Activated T-helper 2 cell treated with anti-CD3 and anti-CD28 coated beads, Interferon-gamma antibody, Interleukin-2, Interleukin-4, amounts not matched to agents 10 μg/mL and 5 μg/mL and 100 μg/mL, durations not matched to agents 14 hours and 24 hours and 36 hours (primary cell): ENCODE measurements at places on chromosomes 16 and 17.

DNA sequence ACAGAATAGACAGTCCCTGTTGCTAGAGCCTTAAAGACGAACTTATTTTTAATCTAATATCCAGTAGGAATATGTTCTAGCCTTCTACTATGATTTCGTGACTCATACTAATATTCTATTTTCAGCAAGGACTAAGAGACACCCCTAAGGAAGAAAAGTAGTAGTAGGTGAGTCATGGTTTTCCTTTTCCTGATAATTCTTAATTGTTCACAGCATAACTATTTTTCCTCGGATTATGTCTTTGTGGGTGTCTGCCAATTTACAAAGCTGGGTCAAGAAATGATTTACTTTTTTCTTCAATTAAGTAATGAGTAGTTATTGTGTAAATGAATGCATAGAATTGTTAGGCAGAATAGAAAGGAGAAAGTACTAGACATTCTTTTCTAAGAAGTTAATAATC, 292.2 kb downstream of the TOX3 start:
- H3K27me3 ChIP-seq = no peaks in the 10 kb centered on the region
- no peak for DNase-seq
- no peak overlapping the region for H3K27ac ChIP-seq

DNA sequence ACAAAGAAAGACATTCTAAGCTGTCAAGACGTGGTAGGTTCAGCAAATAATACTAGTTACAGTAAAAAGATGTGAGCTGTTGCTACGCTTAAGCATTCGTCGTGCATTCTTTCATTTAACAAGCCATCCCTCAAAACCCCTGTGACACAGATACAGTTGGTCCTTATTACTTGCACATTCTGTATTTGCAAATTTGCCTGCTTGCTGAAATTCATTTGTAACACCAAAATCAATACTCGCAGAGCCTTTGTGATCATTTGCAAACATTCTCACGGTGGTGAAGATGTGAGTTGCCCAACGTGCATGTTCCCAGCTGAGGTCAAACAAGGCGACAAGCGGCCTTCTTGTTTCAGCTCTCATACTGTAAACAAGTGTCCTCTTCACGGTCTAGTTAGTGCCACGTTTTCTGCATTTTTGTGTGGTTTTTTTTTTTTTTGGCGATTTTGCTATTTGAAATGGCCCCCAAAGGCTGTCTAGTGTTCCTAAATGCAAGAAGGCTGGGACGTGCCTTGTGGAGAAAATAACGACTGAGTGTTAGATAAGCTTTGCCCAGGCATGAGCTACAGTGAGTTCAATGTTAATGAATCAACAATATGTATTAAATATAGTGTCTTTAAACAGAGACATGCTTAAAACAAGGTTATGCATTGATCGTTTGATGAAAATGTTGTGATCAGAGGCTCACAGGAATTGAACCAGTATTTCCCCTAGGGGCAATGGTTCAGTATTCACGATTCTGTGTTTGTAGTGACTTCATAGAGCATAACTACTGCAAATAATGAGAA, 84.1 kb downstream of the RAB11FIP4 start:
- peaks cover 13% of the 10 kb centered on the region for H3K27me3 ChIP-seq
- H3K27ac ChIP-seq = no peak overlapping the region
- no peak for DNase-seq
- no peaks in the 10 kb centered on the region for H3K36me3 ChIP-seq
- H3K4me1 ChIP-seq = peaks cover 1% of the 10 kb centered on the region

- no peaks in the 10 kb centered on the region for H3K27me3 ChIP-seq
- DNase-seq = no peak
- no peak overlapping the region for H3K4me3 ChIP-seq
- H3K27ac ChIP-seq = no peak overlapping the region
- H3K36me3 ChIP-seq = no peaks in the 10 kb centered on the region
- H3K4me1 ChIP-seq = no peaks in the 10 kb centered on the region
Observed at GRCh38 chr16:52312716-52313115, 234.2 kb downstream of the TOX3 start.

DNA sequence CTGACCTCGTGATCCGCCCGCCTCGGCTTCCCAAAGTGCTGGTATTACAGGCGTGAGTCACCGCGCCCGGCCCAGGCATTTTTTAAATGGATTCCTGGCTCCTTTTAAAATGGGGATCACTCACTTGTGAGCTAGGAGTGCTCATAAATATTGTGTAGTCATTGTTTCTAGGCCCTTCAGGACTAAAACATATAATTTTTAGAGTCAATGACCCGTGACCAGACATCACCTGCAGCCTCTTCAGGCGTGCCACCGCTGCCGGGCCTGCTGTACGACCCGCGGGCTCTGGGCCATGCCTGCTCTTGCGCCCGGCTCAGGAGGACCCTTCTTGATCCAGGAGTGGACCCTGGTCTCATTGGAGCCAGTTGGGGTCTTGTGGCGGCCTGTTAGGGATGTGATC, 30.8 kb downstream of the EFCAB5 start:
- no peaks in the 10 kb centered on the region for H3K36me3 ChIP-seq
- no peak overlapping the region for H3K4me3 ChIP-seq
- no peak for DNase-seq
- no peaks in the 10 kb centered on the region for H3K4me1 ChIP-seq
- H3K27ac ChIP-seq = no peak overlapping the region

DNA sequence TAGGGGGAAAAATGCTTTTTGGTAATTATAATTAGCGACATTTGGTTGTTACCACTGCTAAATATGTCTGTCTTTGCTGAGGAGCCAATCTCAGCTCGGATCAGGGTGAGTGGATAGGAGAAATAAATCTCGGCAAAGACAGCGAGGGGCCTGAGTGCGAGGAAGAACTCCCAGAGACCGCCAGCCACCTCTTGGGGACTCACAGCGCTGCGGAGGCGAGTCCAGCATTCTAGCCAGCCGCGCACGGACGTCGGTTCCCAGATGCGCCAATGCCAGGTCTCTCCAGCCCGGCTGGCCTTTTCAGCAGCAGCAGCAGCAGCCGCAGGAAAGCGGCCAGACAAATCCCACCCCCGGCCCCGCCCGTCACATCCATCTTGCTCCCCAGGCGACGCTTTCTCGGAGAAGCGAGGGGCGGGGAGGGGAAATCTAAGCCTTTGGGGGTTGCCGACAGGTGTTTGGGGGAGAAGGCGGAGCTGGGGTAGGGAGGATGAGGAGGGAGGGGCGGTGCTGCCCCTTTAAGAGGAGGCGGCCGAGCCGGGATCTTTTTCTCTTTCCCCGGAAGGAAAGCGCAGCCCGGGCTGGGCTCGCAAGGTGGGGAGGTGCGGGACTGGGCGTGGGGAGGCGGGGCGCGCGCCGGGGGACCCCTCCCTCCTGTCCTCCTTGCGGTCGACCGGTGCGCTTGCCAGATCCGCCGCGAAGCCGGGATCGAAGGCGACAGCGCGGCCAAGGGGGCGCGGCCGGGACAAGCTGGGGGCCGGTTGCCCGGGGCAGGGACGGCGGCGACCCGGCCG, at the start of gene ITGA3:
ITGA3 (plus strand) TSS at position 685 of the 791 bp plus-strand sequence. CDS start 330 bp downstream, outside the sequence.
- no peaks in the 10 kb centered on the region for H3K36me3 ChIP-seq
- peak within 1 kb of the TSS; percentile 30 for H3K27ac ChIP-seq
- H3K4me1 ChIP-seq = peaks cover 33% of the 10 kb centered on the region
- peaks cover 12% of the 10 kb centered on the region for H3K27me3 ChIP-seq
- peak; percentile 56 for DNase-seq

GRCh38 chr16:52366983-52367382, 180.0 kb downstream of the TOX3 start:
- no peak overlapping the region for H3K4me3 ChIP-seq
- H3K27ac ChIP-seq = no peak overlapping the region
- no peaks in the 10 kb centered on the region for H3K4me1 ChIP-seq
- H3K36me3 ChIP-seq = no peaks in the 10 kb centered on the region
- DNase-seq = no peak
- H3K27me3 ChIP-seq = no peaks in the 10 kb centered on the region

GRCh38 chr17:17564896-17565295, 26.6 kb downstream of the PEMT start:
- no peak for DNase-seq
- no peaks in the 10 kb centered on the region for H3K27me3 ChIP-seq
- H3K4me3 ChIP-seq = no peak overlapping the region
- H3K4me1 ChIP-seq = no peaks in the 10 kb centered on the region

DNA sequence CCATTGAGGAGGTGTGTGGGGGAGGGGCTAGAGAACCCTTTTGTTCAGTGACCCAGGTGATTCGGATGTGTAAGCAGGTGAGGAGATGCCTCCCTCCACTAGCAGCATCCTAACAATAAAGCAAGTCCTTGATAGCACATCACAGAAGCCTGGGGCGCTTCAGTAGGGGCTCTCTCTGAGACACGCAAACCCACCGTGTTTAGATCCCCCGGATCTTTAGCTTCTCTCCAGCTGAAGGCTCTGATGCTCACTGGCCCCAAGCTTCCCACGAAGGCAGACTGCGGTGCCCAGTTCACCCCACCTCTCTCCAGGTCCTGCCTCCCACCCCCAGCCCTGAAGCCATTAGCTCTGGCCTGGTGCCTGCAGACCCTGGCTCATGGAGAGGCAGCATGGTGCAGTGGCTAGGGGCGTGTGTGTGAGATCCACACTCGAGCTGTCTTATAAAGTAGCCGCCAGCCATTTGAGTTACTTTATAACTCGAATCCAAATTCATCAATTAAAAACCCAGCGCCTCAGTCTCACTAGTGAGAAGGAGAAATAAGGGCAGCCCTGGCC, 204.7 kb upstream of the TNRC6C start:
- H3K36me3 ChIP-seq = no peaks in the 10 kb centered on the region
- H3K27me3 ChIP-seq = peaks cover 3% of the 10 kb centered on the region
- no peak overlapping the region for H3K27ac ChIP-seq
- H3K4me1 ChIP-seq = no peaks in the 10 kb centered on the region

DNA sequence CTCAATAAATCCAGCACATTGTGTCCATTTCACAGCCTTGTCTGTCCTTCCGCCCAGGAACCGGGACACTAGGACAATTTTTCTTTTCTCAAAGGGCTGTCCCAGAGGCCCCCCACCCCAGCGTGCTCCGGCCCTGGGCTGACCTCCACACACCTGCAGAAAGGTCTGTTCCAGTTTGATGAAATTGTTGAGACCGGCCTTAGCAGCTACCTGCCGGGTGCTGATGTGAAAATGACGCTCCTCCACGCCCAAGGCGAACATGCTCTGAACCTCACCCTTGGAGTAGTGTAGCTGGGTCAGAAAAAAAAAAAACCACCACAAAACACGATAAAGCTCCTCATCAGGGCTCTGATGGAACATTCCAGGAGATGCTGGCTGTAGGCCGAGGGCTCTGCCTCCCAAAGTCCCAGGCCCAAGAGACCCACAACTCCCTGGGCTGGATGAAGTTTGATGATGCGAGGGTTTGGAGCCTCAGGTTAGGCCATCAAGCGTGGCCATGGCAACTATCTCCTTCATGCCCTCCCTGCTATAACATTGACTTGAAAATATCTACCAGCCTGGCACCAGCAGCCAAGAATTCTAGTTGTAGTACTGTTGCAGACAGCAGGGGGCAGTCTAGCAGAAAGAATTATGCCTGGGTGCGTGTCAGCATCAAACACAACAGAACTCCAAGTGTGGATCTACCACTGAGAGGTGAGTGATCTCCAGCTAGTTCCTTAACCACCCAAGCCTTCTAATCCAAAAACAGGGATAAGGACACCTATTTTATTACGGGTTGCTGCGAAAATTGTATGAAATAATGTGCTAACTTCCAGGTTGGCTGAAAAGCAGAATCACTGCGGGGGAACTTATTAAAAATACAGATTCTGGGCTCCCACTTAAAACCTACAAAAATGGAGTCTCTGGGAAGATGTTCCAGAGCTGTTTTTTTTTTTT, 62.1 kb downstream of the RMI2 start:
- no peak overlapping the region for H3K27ac ChIP-seq
- H3K27me3 ChIP-seq = peaks cover 3% of the 10 kb centered on the region
- H3K4me1 ChIP-seq = peaks cover 3% of the 10 kb centered on the region
- H3K4me3 ChIP-seq = no peak overlapping the region
- H3K36me3 ChIP-seq = no peaks in the 10 kb centered on the region
